NCI-H345 (cell line): ENCODE measurements at places on chromosomes 3 and 15.
A peak's percentile ranks its signal among the peaks of the same experiment; 100 is the strongest.

- no peak for DNase-seq
Measured at GRCh38 chr3:150871192-150871591, 34.0 kb downstream of the MINDY4B start.

- DNase-seq, result no peak
Measured at GRCh38 chr3:71521940-71522876, 61.3 kb downstream of the FOXP1 start.

DNA sequence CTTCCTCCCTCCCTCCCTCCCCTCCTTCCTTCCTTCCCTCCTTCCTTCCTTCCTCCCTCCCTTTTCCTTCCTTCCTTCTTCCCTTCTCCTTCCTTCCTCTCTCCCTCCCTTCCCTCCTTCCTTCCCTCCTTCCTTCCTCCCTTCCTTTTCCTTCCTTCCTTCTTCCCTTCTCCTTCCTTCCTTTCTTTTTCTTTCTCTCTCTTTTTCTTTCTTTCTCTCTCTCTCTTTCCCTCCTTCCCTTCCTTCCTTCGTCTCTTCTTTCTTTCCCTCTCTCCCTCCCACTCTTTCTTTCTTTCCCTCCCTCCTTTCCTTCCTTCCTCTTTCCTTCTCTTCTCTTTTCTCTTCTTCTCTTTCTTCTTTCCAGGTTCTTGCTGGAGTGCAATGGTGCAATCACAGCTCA is 1.9 kb upstream of the ZNF662 start:
- DNase-seq, result no peak

DNA sequence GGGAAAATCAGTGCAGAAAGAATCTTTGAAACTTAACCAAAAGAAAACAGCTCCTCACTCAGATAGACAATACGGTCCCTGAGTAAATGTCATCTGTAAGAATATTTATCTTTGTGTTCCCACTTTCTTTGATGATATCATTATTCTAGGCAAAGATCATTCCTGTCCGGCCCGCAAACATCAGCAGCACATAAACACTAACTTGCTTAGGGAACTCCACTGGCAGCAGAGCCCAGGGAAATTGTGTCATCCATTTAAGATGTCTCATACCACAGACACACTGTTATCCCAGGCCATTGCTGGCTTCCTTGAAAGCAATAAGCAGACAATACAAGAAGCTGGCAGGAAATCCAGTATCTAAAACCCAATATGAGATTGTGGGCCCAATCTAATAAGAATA is 20.1 kb upstream of the CD96 start:
- DNase-seq, result no peak

DNA sequence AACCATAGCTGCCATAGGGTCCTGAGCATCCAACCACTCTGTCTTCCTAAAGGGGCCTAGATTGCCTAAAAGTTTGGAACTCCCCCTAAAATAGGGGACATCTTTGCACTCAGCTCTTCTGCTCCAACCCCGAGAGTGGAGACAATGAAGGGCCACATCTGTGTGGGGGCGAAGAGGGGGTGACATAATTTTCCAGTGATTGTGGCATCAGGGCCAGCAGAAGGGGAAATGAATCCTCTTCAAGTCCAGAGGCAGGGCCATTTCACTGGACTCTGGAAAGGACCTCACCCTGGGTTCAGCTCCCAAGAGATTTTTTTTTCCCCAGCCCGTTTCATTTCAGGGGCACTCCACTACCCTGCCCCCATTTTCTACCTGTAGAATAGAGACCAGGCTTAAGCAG is 4.6 kb upstream of the ANKRD63 start:
- DNase-seq, result no peak

GRCh38 chr3:39075910-39076309 is 24.1 kb downstream of the WDR48 start:
- DNase-seq, result no peak

- DNase-seq, result no peak
Measured at GRCh38 chr3:125148836-125149235, 63.7 kb downstream of the SLC12A8 start.

GRCh38 chr3:119140466-119140865 is 5.5 kb upstream of the TEX55 start:
- no peak for DNase-seq

GRCh38 chr3:124372775-124373174 is 357.5 kb upstream of the UMPS start:
- no peak for DNase-seq

GRCh38 chr3:107850681-107851080 is 240.2 kb downstream of the CD47 start:
- DNase-seq, result no peak

DNA sequence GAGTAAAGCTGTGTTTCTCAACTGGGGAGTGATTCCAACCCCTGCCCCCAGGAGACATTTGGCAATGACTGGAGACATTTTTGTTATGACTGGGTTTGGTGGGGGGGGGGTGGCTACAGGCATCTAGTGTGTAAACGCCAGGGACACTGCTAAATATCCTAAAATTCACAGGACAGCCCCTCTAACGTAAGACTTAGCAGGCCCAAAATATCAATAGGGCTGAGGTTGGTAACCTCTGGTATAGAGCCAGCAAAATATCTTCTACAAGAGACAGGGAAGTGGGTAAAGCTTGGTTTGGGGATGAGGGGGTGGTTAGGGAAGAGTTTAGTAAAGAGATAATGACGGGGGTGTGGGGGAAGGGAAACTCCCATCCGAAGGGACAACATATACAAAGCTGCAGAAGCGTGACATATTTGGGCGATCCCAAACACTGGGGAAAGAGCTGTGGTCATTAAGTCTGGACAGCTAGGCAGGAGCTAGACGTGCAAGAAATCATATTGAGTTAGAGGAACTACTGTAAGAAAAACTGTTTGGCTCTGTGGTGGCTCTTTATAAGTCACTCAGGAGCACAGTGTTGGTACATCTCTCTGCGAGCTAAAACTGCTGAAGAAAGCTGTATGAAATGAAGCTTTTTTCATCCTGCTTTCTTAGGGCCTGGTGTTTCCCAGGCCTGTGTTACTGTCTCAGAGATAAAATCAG is 697 bp upstream of the TRIM69 start:
- DNase-seq, result no peak

DNA sequence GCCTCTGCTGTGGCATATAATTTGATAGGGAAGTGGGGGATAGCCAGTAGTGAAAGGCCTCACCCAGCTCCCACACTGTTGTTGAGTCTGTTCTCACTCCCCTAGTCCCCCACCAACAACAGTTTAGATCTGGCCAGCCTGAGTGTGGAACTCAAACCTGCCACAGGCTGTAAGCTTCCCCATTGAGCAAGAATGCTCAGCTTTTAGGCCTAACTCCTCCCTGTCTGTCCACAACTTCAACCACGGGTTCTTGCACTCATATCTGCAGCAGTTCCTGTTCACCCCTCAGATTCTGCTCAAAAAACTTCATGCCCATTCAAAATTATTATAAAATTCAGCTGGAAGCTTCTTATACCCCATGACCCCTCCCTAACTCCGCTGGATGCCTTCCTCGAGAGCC is 975.1 kb downstream of the NSUN3 start:
- no peak for DNase-seq

DNA sequence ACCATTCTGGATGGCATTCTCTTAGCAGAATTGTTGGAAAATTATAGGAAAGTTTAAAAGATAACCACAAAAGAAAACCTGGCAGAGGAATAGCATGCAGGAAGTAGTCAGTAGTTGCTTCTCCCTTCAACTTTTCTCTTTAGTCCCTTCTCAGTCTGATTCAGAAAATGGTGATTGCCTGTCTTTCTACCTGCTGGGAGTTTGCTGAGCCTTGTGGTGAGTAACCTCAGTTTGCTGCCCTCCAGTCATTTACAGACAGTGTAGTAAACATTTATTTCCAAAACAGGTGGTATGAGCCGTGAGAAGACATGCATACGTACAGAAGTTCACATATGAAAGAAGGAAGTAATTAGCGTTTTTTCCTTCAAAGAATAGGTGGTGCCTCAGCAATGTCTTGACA is 224.7 kb upstream of the POU1F1 start:
- DNase-seq, result no peak

GRCh38 chr3:50100386-50100785 is 11.7 kb downstream of the RBM5 start:
- no peak for DNase-seq

DNA sequence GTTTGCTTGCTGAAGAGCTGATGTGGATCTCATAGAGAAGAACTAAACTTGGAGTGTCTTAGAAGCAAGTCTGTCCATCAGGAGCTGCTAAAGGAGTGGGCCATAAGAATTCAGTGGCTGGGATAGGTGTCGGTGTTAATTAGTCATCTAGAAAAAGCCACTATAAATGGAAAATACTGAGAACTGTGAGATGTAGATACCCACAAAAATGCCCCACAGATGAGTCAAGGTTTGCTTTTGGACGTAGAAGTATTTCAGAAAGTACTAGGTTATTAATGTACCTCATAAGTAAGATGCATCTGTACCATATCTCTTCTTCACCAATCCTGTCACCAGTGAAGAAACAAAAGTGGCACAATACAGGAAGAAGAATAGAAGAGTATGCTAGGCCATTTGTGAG is 530.9 kb upstream of the TGFBR2 start:
- DNase-seq, result no peak

GRCh38 chr3:10975695-10976234 is 16.8 kb upstream of the SLC6A1 start:
- DNase-seq, result no peak

DNA sequence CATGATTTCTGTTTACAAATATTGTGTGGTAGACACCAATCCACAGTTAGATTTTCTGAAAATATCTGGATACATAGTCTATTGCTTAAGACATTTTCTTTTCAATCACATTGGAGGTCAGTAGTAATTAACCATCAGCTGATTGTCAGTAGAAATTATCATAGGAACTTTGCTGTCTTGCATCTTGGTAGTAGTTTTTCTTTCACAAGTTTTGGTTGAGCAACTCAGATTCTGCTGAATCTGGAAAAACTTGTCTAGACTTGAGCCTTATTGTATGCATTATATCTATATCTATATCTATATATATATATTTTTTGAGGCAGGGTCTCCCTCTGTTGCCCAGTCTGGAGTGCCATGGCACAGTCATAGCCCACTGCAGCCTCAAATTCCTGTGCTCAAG is 4.0 kb downstream of the RAB11A start:
- no peak for DNase-seq

DNA sequence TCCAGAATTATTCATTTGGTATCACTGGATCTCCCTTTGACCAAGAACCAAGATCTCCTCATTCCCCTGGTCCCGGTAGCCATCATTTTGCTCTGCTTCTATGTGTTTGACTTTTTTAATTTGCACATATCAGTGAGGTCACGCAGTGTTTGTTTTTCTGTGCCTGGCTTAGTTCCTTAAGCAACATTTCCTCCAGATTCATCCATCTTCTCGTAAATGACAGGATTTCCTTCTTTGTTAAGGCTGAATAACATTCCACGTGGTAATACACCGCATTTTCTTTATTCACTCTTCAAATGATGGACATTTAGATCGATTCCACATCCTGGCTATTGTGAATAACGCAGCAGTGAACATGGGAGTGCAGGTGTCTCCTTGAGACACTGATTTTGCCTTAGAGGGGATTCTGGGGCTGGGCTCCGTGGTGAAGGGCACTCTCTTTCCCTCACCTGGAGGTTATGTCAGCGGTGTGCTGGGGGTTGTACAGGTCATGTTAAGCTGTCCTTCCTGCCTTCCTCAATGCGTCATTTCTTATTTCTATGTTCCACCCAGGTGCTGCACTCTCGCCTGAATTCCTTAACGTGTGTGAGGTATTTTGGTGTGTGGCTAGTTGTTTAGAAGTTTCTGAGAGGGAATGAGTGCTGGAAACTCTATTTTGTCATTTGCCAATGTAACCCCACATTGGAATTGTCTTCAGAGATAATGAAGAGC is 212.2 kb downstream of the LPP start:
- DNase-seq, result no peak

DNA sequence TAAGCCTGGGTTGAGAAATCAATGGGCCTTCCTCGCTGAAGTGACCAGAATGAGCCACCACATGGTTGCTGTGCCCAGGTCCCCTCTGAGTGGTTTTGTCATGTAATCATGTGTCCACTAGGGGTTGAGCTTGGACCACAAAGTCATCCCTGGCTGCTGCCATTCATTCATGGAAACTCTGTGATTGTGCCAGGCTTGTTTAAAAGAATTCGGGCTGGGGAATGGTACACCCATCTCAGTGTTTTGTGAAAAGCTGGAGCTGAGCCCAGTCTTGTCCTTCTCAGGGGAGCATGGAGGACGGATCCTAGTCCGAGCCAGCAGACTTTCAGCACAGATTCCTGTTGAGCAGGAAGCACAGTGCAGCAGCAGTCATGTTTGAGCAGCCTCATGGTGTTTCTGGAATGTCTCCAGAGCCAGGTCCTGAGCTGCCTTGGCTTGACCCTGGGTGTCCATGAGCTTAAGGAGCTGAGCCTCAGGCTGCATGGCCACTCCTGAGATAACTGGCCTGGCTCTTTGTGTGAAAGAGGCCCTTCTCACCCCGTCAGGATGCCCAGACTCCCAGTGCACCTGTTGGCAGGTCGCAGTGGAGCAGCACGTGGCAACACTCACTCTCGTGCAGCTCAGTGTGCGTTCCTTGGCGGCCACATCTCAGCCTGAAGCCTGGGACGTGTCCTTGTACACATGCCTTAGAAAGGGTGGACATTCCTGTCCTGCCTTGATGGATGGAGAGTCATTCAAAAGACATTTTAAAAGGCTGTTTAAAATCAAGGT is 260.3 kb upstream of the TPM1 start:
- peak; percentile 72 for DNase-seq
